ENCODE measurements at places on chromosomes 3 and 15.

- DNase-seq: no peak
These were observed 221.4 kb downstream of the MINAR1 start for GRCh38 chr15:79653533-79653932.

DNA sequence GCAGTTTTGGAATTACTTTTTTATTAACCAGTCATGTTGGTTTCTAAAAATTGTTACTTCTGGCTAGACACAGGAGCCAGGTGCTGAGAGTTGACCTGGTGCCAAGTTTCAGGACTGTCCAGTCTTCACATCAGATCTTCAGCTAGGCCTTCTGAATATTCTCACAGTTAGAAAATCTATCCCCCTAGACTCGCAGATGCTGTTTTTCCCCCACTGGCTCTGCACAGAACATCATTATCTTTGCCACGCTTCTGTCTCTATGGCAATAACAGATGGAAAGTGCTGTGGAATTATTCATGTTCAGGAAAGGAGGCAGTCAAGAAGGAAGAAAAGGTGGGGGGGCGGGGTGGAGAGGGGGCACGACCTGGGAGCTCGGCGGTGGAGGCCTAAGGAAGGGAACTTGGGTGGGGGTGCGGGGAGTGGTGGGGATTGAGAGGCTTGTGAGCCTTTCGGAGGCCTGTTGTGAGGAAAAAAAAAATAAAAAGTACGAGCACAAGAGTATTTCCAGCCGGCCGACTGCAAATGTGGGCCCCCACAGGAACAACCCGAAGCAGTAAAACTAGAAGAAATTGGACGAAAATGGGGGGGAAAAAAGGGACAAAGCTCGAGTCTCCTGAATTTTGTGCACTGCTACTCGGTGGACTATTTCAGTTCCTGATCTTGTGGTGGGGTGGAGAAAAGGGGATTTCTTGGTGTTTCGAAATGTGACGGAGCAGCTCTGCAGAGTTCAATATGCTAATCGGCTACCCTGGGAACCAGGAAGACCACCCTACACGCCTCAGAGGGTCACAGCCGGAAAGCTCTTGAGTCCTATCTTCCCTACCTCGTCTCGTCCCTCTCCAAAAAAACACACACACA is 1.5 kb upstream of the SKIL start:
- no peak for DNase-seq

GRCh38 chr15:66285533-66286280 is 7.7 kb upstream of the DIS3L start:
- DNase-seq: no peak

DNA sequence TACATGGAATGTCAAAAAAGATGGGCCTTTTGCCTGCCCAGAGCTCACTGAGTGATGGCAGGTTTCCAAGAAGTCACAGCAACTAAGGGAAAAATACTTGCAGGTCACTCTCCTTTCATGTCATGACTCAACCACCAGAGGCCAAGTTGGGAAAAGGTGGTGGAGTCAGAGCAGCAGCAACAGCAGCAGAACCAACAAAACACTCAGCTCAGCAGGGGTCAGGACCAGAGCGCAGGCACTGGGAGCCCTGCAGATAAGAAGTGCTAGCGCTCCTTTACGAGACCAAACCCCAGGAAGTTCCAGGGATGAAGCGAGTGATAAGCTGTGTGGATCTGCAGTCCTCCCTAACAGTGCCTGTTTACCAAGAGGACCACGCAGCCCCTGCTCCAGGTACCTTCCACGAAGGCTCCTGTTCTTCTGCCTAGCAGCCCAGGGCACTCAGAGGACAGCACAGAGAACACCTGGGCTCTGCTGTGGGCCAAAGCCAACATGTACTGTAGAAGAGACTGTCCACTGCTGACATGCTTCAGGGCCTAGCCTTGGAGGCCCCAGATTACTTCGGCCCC is 26.0 kb downstream of the POC1A start:
- no peak for DNase-seq
